ENCODE measurements at places on chromosomes 3 and 15.

- no peak for DNase-seq
These were observed 13.2 kb downstream of the PFN2 start for GRCh38 chr3:149957361-149958125.

GRCh38 chr15:77019521-77020331 is 24.8 kb downstream of the PSTPIP1 start:
- peak; percentile 63 for DNase-seq

GRCh38 chr15:98717942-98718341 is 69.6 kb downstream of the IGF1R start:
- no peak for DNase-seq

DNA sequence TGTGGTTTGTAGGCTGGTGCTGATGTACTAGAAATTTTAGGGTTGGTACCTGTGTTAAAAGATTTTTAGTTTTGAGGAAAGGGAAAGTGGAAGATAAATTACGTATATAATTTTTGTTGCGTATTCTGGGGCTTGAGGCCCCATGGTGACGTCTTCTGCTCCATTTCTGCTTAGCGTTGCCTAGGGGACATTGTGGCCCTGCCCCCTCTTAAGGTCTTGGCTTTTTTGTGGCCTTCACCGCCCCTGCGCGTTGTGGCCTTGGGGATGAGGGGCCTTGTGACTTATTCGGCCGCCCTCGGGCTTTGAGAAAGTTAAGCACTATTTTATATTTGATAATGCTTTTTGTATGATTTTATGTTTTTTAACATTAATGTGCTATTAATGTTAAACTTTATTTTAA is 182.0 kb downstream of the KLF13 start:
- DNase-seq, result no peak

DNA sequence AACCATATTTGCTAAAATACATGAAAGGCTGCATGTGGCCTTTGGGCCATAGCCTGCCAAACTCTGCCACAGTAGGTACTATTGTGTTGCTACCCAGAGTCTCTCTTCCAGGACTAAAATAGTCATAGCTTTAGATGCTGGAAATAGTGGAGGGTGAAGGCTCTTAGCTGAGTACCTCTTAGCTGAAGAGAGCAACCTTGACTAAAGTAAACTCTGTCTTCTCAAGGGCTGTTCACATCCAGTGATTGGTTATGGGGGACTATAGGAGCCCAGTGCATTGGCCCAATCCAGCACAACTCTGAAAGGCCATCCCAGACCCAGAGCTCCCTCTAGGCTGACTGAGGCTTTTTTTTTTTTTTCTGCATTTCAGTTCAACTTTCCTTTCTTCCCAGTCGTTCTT is 117.8 kb upstream of the ACP3 start:
- DNase-seq, result no peak

GRCh38 chr15:92714077-92714476 is 58.5 kb upstream of the FAM174B start:
- DNase-seq, result no peak

DNA sequence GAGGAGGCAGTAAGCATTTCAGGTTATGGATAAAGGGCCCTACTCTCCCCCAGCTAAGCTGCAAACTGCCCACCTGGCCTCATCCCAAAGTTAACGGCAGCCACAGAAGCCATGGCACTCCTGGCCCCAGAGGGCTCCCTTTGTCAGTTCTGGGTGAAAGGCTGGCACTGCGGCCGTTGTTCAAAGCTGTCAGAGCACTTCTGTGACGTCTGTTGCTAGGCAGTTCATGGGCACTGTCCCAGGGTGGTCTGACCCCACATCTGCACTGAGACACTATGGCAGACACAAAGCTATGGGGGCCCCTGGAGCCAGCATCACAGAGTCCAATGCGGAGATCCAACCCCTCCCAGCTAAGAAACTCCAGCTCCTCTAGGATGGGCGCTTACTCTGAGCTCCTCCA is 30.0 kb downstream of the TLE3 start:
- DNase-seq, result no peak

DNA sequence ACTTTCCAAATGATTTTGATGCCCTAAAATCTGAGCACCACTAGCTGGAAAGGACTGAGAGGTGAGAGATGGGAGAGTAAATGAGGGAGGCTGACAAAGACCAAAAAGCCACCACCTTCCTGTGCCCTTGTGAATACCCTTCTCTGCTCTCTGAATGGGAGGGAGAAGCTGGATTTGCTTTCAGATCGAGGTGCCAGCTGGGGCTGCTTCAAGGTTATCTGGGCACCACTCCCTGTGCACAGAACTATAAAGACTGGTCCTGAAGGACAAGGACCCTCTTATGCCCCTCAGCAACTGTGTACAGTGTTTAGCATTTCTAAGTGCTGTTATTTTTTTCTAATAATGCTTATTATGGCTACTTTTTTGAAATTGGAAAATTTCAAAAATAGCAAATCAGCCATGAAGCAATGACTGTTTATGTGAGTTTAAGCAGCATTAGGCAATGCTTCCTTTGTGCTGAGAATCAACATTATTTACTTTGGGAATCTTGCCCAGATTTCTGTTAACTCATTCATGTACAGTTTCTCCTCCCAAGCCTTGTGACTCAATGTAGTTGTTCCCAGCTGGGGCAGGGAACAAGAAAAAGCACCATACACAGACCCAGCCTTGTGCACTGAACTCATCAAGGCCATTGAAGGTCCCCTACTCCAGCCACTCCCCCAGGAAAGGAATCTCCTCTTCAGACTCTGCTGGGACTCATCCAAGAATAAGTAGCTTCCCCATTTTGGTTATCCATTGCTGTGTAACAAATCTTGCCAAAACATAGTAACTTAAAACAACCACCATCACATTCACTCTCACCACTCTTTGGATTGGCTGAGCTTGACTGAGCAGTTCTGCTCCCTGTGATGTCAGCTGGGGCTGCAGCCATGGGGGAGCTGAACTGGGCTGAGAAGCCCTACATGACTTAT is 37.3 kb upstream of the CDV3 start:
- no peak for DNase-seq

GRCh38 chr15:70853318-70853972 is 512 bp downstream of the LARP6 start:
- DNase-seq, result no peak

DNA sequence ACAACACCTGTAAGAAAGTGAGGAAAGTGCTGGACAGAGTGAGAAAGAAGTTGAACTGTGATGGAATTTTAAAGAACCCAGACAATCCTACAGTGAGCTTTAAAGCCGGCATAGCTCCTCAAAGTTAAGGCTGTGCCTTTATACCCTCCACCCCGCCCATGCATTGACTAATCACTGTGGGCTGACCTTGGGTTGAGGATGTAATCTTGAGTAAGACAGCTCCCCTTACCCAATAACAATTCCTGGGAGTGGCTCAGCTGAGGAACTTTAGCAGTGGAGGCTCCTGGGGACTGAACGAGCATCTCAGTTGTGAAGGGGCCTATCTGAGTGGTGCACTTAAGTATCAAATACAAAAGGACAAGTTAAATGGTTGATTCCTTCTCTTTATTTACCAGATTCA is 35.7 kb upstream of the ZNF770 start:
- DNase-seq, result no peak

DNA sequence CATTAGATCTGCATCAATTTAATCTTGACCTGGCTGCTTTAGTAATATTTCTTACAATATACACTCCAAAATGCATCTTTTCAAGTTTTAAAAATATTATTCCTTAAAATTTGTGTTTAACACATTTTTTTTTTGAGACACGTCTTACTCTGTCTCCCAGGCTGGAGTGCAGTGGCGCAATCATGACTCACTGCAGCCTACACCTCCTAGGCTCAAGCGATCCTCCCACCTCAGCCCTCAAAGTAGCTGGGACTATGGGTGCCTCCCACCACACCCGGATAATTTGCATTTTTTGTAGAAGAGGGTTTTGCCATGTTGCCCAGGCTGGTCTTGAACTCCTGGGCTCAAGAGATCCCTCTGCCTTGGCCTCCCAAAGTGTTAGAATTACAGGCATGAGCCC is 73.6 kb downstream of the ETV5 start:
- no peak for DNase-seq

DNA sequence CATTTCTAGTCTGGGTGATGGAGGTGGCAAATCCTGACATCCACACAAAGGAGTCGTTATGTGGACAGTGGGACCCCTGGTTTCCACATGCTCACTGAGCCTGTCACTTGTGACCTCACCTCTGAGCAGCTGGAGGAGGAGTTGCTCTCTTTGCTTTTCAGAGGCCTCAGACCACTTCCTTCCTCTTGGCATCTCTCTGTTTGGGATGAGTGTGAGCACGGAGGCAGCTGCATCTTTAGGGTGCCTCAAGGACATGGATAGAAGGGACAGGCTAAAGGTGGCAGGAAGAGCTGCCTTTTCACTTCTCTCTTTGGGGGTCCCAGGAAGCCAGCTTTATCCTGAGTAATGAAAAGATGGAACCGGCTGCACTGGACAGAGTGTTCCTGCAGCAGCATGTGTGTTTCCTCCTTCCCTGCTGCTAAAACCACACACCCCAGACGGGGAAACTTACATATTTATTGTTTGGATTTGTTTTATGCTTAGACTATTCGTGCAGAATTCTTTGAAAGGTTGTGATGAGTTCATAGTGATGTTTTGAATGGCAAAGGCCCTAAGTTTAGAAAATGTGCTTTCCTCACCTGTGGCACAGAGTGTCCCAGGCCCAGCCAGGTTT is 31.8 kb downstream of the GPR171 start:
- peak; percentile 83 for DNase-seq

GRCh38 chr15:50685191-50685975 is 1.2 kb downstream of the TRPM7 start:
- no peak for DNase-seq

- DNase-seq, result no peak
These were observed 20.8 kb downstream of the PPARG start for GRCh38 chr3:12309716-12310115.

- DNase-seq, result peak; percentile 6
These were observed 45.4 kb upstream of the UBE2E1 start for GRCh38 chr3:23760325-23760724.

GRCh38 chr3:42631620-42632019 is 21.9 kb upstream of the ZBTB47 start:
- DNase-seq, result no peak

GRCh38 chr3:125141596-125142419 is 70.7 kb downstream of the SLC12A8 start:
- DNase-seq, result peak; percentile 83

- DNase-seq, result no peak
These were observed 125.9 kb downstream of the TPRA1 start for GRCh38 chr3:127464642-127465041.

DNA sequence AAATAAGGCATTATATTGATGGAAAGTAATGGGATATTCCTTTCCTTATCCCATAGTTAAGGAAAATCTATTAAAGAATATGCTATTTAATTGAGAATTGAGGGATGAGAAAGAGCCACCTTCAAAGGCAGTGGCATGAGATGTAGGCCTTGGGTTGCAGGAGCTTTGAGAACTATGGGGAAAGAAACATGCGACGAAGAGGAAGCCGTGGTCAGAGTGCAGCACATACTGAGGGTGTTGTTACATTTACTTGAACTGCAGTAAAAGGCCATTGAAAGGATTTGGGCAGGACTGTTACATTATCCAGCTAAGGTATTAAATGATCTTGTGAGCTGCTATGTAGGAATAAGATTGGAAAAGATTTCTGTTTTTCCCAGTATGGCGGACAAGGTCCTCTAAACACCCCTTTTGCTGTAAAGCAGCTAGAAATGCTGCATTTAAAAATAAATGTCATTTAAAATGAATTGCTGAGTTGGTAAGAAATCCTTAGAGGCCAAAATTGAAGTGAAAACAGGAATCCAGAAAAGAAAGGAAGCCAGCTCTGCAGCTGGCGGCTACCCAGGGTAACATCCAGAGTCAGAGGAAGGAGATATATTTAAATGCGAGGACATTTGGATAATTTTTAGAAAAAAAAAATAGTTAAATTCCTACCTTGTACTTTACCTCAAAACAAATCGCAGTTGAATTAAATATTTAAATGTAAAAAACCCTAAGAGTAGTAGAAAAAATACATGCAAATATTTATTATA is 61.7 kb downstream of the IL1RAP start:
- peak; percentile 24 for DNase-seq

GRCh38 chr3:37741644-37742043 is 120.0 kb upstream of the CTDSPL start:
- DNase-seq, result no peak

DNA sequence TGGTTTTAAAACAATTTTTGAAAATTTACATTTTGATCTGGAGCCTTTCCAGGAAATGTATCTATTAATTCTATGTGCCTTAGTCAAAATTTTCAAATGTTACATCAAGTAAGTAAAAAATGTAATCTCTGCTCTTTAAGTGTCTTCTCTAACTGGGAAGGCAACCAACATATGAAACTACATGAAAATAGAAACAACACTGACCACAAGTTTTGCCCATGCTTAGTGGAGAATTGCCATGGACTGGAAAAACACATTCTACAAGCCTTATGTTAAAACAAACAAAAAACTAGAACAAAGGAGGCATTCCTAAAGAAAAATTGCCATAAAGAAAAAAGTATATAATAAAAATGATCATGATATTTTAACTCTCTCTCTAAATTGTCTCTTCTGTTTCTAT is 75.9 kb upstream of the SPRED1 start:
- no peak for DNase-seq

GRCh38 chr3:161420746-161421145 is 49.4 kb upstream of the SPTSSB start:
- no peak for DNase-seq

GRCh38 chr3:149965278-149965677 is 5.4 kb downstream of the PFN2 start:
- DNase-seq, result no peak

- peak; percentile 11 for DNase-seq
These were observed 135.5 kb upstream of the ZPLD1 start for GRCh38 chr3:102299125-102299877.

GRCh38 chr15:68231102-68231818 is 1.7 kb upstream of the CLN6 start:
- no peak for DNase-seq

- DNase-seq, result no peak
These were observed 14.1 kb downstream of the KLF15 start for GRCh38 chr3:126342991-126343648.

GRCh38 chr3:5226783-5227182 is 39.3 kb downstream of the EDEM1 start:
- peak; percentile 17 for DNase-seq

DNA sequence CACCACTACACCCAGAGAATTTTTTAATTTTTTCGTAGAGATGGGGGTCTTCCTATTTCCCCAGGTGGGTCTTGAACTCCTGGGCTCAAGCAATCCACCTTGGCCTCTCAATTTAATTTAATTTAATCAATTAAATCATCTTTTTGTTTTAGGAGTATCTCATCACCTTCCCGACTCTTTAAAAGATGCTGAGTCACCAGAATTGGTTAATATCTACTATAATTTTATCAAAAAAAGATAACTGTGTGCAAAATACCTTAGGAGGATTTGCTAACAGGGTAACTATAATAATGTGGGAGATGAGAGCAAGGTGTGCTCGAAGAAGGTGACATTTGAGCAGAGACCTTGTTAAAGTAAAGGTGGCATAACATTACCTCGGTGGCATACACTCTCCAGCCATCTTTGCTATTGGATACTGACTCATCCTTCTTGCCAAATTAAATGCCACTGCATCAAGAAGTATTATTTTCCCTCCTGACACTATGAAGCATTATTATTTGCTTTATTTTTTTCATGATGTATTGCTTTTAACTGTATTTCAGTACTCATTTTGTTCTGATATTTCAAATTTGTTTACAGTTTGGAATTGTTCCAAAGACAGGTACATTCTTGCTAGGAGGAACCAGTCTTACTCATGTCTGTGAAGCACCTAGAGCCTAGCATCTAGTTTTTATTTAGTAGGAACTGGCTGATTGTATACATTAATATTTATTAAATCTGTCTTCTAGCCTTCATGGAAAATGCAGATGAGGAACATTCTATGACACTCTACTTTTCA is 200.7 kb downstream of the MBNL1 start:
- DNase-seq, result no peak

- DNase-seq, result peak; percentile 44
These were observed 45.2 kb downstream of the TYRO3 start for GRCh38 chr15:41603941-41604911.

- DNase-seq, result no peak
These were observed 208.5 kb downstream of the EPHA3 start for GRCh38 chr3:89315750-89316470.

Data from activated CD4-positive, alpha-beta T cell treated with anti-CD3 and anti-CD28 coated beads, Interleukin-2, amount 50 U/mL, for 16 hours (primary cell).